CD4-positive, alpha-beta memory T cell (primary cell): ENCODE measurements at places on chromosomes 16 and 17. TPM values are rescaled to one million over a fixed set of nuclear protein-coding genes. Genes with fewer than 3 reads are reported as not detected.

DNA sequence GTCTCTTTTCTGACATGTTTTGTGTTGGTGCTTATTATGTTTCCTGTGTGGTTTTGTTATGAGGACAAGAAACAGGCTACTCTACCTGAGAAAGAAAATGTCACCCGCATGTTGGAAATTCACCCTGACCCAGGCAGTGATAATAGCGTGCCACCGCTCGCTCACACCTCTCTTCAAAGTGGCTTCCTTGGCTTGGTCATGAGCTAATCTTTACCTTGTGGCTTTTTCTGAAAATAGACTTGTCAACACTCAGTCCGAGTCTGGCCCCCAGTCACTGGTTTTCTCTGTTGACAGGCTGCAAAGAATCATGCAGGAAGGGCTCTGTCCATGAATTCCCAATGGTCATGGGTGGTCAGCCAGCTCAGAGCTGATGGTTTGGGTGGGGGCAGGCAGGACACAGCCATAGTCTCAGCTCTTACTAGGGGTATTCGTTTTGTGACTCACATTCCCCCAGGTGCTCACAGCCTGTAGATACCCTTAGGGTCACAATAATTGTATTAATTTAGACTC lies 121.3 kb upstream of the CACNG5 start:
- DNase-seq, result no peak

DNA sequence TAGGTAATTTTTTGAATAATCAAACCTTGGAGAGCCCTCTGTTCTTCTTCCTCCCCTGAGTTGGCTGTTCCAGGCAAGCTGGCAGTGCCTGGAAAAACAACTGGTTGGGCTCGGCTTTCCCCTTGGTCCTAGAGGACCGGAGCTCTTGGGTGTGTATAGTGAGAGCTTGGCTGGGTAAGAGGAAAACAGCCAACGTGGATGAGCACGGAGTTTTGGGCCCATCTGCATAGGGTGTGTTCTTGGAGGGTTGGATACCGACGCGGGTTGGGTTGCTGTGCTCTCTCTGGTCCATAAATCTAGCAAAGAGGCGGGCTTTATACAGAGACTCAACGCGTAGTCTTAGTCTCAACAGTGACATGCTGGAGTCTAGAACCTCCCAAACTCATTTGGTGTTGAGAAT lies 23.2 kb downstream of the ITGB3 start:
- no peak for DNase-seq

- DNase-seq, result peak; percentile 97
Observed at GRCh38 chr17:75036643-75037268, 10.0 kb downstream of the ATP5PD start.

DNA sequence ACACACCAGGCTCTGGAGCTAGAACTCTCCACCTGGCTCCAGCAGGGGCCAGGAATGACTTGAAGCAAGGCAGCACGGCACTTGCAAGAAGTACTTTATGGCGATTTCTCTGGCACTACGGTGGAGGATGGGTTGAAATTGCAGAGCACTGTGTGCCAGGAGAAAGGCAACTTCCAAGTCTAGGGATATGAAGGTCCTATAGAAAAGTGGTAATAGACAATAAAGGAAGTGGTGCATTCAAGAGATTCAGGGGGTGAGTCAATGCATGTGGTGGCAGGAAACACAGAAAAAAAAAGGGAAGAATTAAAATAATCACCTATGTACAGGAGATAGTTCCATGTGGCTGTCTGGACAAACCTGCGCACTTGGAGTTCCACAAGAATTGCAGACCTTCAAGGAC lies 240.3 kb upstream of the DYNLRB2 start:
- DNase-seq, result no peak

DNA sequence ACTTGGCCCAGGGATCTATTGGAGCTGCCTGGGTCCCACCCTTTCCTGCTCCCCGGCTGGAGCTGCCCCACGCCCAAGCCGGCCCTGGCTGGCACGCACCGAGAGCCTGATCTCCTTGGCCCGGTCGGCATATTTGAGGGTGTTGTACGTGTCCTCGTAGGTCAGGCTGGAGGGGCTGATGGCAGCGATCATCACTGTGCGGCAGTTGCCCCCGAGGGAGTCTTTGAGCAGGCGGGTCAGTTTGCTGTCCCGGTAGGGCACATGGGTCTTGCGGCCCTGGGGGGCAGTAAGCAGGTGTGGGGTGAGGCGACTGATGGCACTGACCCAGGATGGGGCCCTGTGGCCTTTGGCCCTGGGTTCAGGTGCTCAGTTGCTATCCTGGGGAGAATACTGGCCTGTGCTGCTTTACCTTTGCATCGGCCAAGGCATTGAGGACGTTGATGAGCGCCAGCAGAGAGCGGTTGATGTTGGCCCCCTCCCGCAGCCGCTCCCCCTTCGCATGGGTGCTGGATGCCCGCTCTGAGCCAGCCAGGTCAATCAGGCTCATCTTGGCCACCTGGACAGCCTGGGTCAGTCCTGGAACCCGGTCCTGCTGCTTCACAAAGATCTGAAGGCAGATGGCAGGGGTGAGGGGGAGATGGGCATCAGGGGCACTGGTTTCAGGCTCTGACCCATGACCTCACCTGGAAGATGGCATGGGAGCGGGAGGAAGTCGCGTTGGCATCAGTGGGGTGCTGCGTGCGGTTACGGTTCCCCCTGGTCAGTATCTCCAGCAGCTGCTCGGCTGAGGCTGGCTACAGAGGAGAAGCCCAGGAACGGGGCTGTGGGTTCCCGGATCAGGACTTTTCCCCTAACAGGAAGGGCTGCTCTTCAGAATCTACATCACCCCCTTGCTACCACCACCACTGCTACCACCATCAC lies 13.5 kb downstream of the KIF18B start:
- DNase-seq, result no peak

DNA sequence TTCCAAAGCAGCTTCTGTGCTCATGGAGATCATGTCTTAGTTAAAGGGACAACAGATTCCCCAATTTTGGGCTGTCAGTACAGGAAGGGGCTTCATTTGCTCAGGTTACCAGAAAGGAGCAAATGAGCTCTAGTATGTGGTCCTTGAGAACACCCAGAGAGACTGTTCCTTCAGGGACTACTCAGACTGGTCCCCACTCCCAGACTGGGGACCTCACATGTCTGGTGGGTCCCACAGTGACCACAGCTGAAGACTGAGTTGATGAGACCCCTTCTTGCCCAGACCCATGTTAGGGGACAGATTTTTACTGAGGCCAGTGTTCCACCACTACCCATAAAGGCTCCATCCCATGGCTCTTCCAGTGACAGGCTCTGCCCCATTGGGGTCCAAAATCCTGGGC lies 1695.2 kb downstream of the TP53TG3F start:
- DNase-seq, result no peak

DNA sequence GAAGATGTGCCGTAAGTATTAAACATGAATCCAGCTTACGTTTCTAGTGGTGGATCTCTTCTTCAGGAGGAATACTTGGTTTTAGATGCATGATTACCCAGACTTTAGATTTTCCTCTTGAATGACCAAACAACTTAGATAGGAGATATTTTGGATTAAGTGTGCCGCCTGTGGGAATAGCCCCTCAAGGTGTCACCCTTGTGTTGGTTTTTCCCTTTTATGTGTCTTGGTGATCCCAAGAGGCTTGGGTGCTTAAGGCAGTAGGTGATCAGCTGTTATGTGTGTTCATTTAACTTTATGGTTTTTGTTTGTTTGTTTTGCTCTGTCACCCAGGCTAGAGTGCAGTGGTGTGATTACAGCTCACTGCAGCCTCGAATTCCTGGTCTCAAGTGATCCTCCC lies 115.1 kb downstream of the PPM1E start:
- DNase-seq, result no peak

GRCh38 chr16:68406458-68407152 lies 41.7 kb downstream of the SMPD3 start:
- no peak for DNase-seq

The SLC2A4 gene
- not detected for total RNA-seq

The SCNN1B gene
- total RNA-seq, result not detected

The C1QTNF8 gene
- total RNA-seq, result not detected

The ADGRG1 gene
- total RNA-seq, result 0.33 TPM
